ENCODE measurements at places on chromosomes 3 and 15.

DNA sequence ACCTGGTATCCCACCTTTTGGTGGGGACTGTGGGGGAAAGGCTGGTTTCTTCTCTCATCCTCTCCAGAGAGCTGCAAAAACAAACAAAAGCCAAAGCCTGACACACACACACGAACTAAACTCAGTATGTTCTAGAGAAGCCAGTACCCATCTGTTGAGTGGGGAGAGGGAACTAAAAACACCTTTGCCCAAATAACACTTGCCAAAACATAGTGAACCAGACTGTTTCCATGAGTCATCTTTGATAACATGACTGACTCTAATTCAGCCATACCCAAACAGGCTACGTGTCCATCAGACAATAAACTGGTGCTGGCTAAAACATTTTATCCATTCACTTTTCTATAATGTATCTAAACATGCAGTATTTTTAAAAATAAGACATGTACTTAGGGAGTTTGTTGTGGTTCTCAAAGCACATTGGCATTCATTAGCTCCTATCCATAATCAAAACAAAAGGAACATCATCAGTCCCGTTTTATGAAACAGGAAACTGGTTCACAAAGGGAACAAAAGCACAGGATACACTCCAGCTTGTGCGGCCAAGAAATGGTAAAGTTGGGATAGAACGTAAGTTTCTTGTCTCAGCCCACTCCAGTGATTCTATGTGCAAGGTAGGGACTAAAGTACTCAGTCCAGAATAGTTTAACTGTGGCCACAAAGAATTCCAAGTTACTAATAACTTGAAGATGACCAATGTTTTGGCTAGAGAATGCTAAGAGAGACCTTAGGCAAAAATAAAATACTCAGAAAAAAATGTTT is 16.1 kb downstream of the LYSMD2 start:
- no peak for DNase-seq

DNA sequence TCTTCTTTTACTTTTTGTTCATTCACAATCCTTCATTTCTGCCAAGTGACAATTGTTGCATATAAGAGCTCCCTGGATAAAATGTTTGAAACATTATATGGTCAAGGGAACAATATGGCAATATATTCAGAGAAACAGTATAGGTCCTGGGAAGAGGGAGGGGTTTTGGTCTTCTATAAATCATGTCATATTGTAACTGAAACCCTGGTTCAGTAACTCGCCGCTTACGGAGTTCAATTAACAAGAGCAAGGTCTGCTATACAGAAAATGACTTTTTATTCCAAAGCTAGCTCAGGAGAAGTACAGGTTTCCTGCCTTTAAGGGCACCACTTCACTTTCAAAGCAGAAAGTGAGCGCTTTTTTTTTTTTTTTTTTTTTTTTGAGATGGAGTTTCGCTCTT is 522.1 kb upstream of the TGFBR2 start:
- no peak for DNase-seq

DNA sequence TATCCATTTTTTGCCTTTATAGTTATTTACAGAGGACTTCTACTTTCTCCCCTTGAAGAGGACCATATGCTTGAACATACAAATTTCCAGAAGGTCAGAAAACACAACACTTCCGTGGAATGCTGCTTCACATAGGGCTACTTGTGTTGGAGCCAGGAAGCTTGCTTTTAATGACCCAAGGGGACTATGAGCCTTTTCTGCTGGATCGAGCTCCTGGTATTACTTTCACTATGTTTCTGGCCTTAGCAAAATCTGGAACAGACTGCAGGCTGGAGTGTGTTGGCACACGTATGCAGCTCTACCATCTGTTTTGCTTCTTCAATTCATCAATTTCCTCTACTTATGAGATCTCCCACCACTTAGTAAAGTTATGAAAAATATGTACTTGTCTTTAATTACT is 69.3 kb upstream of the CBLB start:
- DNase-seq, result no peak

DNA sequence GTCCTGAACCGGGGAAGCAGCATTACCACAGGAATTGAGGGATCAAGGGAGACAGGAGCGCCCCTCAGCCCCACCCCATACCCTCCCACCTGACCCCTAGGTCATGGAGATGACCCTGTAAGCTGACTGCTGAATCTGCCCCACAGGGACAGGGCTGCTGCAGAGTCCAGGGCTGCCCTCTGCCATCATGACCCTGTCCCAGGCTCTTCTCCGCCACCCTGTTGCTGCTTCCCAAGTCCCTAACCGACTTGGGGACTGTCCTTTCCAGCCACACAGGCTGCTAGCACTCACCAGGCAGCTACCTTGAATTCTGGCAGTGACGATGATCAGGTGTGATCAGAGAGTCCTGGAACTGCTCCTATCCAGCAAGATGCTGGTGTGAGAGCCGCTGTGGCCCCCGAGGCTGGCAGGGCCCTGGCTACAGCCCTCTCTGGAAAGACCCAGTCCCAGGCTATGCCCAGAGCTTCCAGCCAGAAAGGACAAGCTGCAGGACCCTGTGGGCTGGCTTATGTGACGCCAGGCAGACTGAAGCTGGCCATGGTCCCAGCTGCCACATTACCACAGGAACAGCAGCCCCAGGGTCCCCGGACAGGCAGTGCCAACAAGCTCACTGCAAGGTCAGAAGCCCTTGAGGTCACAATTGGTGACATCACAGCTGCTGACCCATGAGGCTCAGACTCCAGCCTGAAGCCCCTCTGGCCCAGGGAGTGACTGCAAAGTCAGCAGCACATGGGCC is at the start of gene C3orf22:
TSS of gene C3orf22 (minus strand) at position 597 of the 736 bp plus-strand sequence. CDS start 5,542 bp downstream, outside the sequence.
- DNase-seq, result no peak

GRCh38 chr3:107269136-107269535 is 108.1 kb upstream of the CCDC54 start:
- no peak for DNase-seq

DNA sequence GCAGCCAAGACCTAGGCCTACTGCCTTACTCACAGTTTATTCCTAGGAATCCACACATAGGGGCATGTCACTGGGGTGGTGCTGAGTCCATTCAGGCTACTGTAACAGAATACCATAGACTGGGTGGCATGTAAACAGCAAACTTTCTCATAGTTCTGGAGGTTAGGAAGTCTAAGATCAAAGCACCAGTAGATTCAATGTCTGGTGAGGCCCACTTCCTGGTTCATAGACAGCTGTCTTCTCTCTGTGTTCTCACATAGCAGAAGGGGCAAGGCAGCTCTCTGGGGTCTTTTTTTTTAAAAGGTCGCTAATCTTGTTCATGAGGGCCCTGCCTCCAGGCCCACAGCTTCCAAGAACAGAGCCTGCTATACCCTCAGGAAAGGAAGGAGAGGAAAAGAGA is 113.9 kb upstream of the MANF start:
- no peak for DNase-seq

GRCh38 chr3:60636846-60637245 is 614.4 kb downstream of the FHIT start:
- no peak for DNase-seq

- DNase-seq, result no peak
Observed at GRCh38 chr3:43077261-43077660, 28.6 kb downstream of the POMGNT2 start.

- DNase-seq, result no peak
Observed at GRCh38 chr15:89576417-89576773, 1.1 kb downstream of the TICRR start.

GRCh38 chr3:42746455-42747450 is 26.3 kb downstream of the CCDC13 start:
- DNase-seq, result no peak

- DNase-seq, result no peak
Observed at GRCh38 chr15:41994772-41995475, 22.6 kb upstream of the EHD4 start.

- no peak for DNase-seq
Observed at GRCh38 chr15:75112848-75113492, 88.7 kb upstream of the C15orf39 start.

- no peak for DNase-seq
Observed at GRCh38 chr3:33868309-33868708, 69.9 kb downstream of the PDCD6IP start.

GRCh38 chr3:133934073-133934970 is 38.6 kb upstream of the RAB6B start:
- peak; percentile 14 for DNase-seq

- no peak for DNase-seq
Observed at GRCh38 chr15:68152342-68152741, 52.8 kb downstream of the CALML4 start.

GRCh38 chr3:156782921-156783320 is 43.2 kb upstream of the LEKR1 start:
- DNase-seq, result no peak

GRCh38 chr15:75809986-75810750 is 33.1 kb upstream of the UBE2Q2 start:
- DNase-seq, result peak; percentile 28

GRCh38 chr3:63877737-63878393 is 14.2 kb downstream of the ATXN7 start:
- no peak for DNase-seq

- no peak for DNase-seq
Observed at GRCh38 chr3:164521139-164521538, 557.2 kb downstream of the SI start.
